ENCODE measurements at places on chromosomes 6 and 20.

GRCh38 chr6:125797886-125798444, 7.2 kb downstream of the NCOA7 start:
- DNase-seq: no peak

- peak; percentile 1 for DNase-seq
Observed at GRCh38 chr6:18990059-18990978, 603.2 kb downstream of the RNF144B start.

DNA sequence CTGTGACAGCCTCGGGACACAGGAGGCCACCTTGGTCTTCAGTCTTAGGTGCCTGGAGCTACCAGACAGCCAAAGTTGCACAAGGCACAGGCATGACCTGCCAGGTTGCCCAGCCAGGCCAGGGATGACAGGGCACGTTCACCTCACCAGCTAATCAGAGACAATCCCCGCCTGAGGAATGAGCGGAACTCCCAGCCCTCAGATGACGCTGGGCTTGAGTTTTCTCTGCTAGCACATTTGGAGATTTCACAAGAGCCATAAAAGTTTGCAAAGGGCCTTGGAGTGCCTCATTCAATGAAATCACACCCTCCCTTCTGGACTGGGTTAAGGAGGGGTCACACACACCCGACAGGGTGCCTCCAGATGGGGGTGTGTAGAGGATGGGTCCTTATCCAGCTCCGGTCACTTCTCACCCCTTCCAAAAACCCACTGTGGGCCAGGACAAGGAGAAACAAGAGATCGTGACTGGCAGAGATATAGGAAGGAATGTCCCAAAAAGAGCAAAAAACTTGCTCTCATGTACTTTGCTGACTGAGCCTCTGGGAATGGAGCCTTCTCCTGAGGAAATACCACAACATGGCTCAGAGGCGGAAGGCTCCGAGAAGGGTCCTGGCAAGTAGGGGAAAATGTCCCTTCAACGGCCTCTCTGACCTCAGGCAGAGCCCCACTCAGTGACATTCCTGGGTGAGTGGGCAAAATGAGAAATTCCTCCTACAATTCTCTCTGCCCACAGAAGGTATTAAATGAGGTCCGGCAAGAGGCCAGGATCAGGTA, 121.6 kb downstream of the ISM1 start:
- DNase-seq: no peak

- DNase-seq: no peak
Observed at GRCh38 chr6:169976301-169977081, 225.1 kb downstream of the ERMARD start.

- DNase-seq: no peak
Observed at GRCh38 chr6:45687570-45687969, 309.8 kb upstream of the SUPT3H start.

GRCh38 chr6:157951828-157952227, 29.8 kb upstream of the SYNJ2 start:
- DNase-seq: no peak

DNA sequence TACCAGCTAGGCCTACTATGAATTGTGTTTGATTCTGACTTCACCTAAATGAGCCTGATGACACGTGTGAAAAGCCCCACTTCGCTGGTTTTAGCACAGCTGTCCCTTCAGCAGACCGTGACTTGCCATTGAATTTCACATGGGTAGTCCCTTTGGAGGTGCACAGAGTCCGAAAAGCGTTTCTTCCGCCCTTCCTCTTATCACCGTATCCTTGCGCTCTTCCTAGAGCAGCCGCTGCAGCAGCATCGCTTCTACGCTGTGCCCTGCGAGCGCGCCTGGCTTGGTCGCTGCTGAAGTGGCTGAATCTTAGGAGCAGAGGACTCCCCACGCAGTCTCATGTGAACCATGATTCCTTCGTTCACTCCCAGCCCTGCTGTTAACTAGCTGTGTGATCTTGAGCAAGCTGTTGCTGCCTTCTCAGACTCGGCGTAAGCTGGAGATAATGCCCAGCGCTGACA, 127.0 kb downstream of the PACRG start:
- DNase-seq: no peak

- DNase-seq: no peak
Observed at GRCh38 chr6:113094779-113095178, 747.6 kb downstream of the RFPL4B start.

DNA sequence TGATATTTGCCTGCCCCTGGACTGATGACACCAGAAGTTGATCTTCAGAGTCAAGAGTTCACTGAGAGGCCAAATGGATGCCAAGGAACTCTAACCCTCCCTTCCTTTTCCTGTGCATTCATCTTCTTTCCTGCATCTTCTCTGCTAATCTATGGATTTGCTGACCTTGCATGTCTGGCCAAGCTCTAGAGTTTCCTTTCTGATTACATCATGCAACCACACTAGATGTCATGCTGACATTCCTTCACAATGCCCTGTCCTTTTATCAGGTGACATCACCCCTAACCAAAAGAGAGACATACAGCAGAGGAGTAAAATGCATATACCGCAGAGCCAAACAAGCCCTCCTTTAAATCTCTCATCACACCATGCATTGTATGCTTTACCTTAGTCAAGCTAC, 487.6 kb downstream of the TFAP2A start:
- DNase-seq: no peak

GRCh38 chr20:34350095-34350494, 13.0 kb upstream of the ITCH start:
- no peak for DNase-seq

DNA sequence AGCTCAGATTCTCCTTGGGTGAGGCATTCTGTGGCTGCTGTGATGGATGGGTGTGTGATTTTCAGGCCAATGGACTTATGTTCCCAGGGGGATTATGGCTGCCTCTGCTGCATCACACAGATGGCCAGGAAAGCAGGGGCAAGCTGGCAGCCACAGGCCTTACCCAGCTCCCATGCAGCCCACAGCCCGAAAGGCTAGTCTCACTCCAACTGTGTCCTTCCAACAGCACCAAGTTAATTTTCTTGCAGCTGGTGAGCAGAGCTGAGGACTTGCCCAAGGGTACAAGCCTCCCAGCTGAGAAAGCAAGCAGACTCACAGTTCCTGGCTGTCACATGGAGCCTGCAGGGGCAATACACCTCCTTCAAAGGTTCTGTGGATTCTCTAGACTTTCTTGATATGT, 155.2 kb upstream of the KHDRBS2 start:
- no peak for DNase-seq

GRCh38 chr20:47791084-47791599, 5.9 kb upstream of the SULF2 start:
- no peak for DNase-seq

GRCh38 chr6:138965971-138966370, 22.1 kb downstream of the REPS1 start:
- DNase-seq: no peak

GRCh38 chr6:33707771-33708170, 3.7 kb downstream of the UQCC2 start:
- no peak for DNase-seq

- no peak for DNase-seq
Observed at GRCh38 chr20:31739550-31739977, 474 bp downstream of the TPX2 start.

DNA sequence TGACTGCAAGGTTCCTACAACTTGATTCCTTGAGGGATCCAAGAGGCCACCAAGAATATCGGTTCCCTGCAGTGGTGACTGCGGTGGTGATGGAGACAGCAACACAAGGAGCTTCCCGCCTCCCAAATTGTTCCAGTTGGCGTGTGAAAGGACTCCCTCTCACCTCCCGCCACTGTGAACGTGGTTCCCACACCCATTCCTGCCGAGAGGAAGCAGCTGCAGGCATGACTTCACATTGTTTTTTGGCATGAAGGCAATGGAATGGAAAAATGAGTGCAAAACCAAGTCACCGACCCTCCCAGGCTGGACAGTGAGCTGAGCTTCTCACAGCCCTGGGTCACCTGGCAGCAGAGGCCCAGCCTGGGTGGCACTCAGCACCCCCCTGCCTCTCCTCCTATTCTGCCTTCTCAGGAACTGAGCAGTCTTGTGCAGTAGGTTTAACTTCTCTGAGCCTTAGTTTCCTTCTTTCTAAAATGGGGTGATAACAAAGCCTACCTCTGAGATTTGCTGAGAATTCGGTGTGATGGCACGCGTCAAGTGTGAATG, 75.0 kb downstream of the CNKSR3 start:
- DNase-seq: no peak

- no peak for DNase-seq
Observed at GRCh38 chr6:166713434-166714186, 86.6 kb upstream of the RPS6KA2 start.

GRCh38 chr6:168584249-168584648, 143.3 kb downstream of the SMOC2 start:
- no peak for DNase-seq

DNA sequence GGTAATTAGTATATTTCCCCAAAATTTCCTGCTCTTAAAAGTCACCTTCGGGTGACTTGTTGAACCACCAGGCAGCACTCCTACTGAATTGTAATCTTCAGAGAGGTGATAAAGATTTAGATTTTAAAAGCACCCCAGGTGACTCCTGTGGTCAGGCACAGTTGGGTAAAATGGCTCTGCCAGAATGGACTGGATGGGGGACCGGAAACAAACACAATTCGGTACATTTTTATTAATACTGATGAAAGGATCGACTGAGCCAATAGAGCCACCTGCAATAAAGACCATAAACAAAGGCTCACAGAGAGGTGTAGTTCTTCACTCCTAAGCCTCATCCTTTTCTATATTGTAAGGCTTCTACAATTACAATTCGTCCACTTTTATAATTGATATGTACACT, 19.6 kb upstream of the FAM83C start:
- DNase-seq: no peak

- DNase-seq: no peak
Observed at GRCh38 chr6:4606821-4607704, 169.1 kb upstream of the CDYL start.

GRCh38 chr6:143127941-143128680, 67.4 kb downstream of the AIG1 start:
- DNase-seq: no peak

GRCh38 chr20:35562541-35563110, 20.7 kb downstream of the ERGIC3 start:
- DNase-seq: no peak

- DNase-seq: no peak
Observed at GRCh38 chr6:120735641-120736040, 598.6 kb downstream of the TBC1D32 start.

DNA sequence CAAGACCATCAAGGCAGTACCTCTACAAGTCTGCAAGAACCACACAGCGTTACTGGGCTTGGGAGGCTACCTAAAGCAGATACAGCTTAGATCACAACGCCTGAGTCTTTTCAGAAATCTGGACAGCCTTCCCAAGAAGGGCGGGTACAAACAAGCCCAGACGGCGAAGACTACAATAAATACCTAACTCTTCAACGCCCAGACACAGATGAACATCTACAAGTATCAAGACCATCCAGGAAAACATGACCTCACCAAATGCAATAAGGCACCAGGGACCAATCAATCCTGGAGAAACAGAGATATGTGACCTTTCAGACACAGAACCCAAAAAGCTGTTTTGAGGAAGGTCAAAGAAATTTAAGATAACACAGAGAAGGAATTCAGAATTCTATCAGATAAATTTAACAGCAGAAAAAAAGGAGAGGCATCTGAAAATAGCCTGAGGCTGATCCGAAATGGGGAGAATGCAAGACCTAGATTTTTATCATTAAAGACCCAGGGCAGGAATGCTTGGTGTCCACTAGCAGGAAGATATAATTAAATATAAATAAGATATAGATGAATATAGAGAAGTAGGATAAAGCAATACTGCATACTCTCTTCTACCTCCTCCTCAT, 131.7 kb upstream of the COL21A1 start:
- no peak for DNase-seq

DNA sequence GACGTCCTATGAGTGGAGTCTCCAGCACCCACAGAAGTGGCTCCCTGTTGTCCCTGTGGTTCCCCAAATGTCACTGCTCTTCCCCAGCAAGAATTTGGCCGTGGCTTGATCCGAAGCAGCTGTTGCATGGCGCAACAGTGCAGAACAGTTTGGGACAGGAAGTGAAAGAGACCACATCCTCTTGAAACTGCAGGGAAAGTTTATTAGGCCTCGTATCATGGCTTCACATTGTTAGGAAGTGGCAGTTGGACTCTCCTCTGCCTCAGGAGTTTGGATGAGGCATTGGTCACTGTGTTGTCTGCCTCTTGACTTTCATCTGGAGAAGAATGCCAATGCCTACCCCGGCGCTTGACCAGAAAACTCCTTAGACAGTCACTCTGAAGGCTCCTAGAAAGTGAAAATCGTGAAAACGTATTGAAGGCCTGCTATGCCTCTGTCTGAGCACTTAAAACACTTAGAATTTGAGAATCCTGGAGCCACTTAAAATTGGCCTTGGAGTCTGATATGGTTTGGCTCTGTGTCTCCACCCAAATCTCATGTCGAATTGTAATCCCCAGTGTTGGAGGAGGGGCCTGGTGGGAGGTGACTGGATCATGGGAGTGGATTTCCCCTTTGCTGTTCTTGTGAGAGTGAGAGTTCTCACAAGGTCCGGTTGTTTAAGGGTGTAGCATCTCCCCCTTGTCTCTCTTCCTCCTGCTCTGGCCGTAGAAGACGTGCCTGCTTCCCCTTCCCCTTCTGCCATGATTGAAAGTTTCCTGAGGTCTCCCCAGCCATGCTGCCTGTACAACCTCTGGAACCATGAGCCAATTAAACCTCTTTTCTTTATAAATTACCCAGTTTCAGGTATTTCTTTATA, 334.9 kb upstream of the JARID2 start:
- DNase-seq: no peak

GRCh38 chr6:33050014-33050810, 23.2 kb downstream of the HLA-DPA1 start:
- no peak for DNase-seq

DNA sequence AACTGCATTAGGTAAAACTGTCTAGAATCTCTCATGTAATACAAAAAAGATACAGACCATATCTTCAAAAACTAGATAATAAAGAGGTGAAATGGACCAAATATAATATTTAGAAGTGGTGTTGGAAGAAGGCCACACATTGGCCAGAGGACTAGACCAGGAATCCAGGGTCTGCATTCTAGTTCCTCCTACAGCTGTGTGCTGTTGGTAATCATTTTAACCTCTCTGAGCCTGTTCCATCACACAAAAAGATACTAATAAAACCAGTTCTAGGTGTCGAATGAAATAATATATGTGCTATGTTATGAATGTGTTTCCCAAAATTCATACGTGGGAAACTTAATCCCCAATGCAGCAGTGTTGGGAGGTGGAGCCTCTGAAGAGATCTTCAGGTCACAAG, 111.6 kb upstream of the RREB1 start:
- DNase-seq: no peak
